Activated CD8-positive, alpha-beta memory T cell treated with anti-CD3 and anti-CD28 coated beads for 4 hours (primary cell): ENCODE measurements at places on chromosomes 16 and 17.

- DNase-seq, result no peak
Measured at GRCh38 chr16:49452108-49452507, 78.5 kb downstream of the C16orf78 start.

GRCh38 chr17:44108440-44109311, 14.8 kb downstream of the HDAC5 start:
- DNase-seq, result no peak

DNA sequence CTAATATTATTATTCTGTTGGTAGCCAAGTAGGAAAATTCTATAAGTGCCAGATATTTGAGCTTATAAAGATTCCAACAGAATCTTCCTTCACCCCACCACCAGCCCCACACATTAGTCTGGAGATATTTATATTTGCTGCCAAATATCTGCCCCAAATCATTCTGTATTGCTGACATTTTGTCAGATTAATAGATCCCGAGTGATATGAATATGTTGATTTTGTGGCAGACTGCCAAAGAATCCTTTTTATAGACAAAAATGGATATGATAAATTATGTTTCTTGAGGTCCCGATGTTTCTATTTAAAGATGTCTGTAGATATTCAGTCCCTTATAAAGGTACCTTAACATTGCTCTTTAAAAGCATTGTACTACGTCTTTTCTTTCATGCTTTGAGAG, 162.2 kb upstream of the KCNJ16 start:
- DNase-seq, result no peak

- no peak for DNase-seq
Measured at GRCh38 chr16:79482011-79482410, 118.5 kb downstream of the MAF start.
